Fibroblast of skin of abdomen (primary cell): ENCODE measurements at places on chromosomes 1 and 21.
A peak's percentile ranks its signal among the peaks of the same experiment; 100 is the strongest.

DNA sequence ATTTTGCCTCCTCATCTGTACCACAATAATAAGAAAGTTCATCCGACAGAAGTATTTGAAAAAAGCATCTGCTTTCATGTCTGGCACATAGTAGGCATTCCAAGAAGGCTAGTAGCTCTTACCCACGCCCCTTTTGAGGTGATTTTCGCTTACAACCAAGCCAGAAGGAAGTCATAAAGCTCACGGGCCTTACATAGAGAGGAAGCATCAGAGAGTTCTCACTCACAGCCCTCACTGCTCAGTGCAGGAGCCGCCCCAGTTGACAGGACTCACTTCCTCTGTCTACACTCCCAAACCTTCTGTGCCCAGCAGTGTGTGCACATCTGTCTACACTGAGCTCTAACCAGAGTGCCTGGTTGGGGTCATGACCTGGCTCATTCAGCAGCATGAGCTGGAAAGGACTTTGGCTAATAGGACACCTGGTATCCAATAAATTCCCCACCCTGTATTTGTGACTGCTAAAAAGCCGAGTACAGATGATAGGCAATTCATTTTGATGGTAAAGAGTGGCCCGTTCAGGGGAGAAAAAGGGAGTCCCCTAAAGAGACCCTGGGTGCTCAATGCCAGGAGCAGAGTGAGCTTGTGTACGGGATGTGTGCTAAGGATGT, 36.8 kb upstream of the DUSP10 start:
- DNase-seq, result no peak

- DNase-seq, result peak; percentile 52
Measured at GRCh38 chr1:84687714-84688462, 2.4 kb downstream of the SSX2IP start.

GRCh38 chr1:68269637-68270430, 37.5 kb upstream of the WLS start:
- DNase-seq, result peak; percentile 49

GRCh38 chr1:196381544-196381943, 226.7 kb downstream of the KCNT2 start:
- DNase-seq, result no peak

DNA sequence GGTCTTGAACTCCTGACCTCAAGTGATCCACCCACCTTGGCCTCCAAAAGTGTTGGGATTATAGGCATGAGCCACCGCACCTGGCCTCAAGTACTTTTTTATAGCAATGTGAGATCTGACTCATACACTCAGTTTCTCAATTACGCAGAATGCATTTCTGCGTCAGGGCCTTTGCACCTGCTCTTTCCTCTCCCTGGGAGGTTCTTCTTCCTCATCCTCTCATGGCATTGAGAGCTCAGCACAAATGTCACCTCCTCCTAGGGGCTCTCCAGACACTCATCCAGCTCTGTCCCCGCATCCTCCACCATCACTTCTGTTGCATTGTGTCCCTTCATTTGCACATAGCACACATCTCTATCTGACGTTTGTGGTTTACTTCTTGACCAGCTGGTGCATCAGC, 418.8 kb downstream of the PTPRU start:
- no peak for DNase-seq

GRCh38 chr1:6795661-6796060, 10.4 kb downstream of the CAMTA1 start:
- DNase-seq, result peak; percentile 61

- no peak for DNase-seq
Measured at GRCh38 chr1:4736254-4736653, 81.8 kb downstream of the AJAP1 start.

- no peak for DNase-seq
Measured at GRCh38 chr1:91784191-91784590, 101.8 kb downstream of the TGFBR3 start.

- peak; percentile 27 for DNase-seq
Measured at GRCh38 chr1:24438423-24438901, 22.9 kb downstream of the NIPAL3 start.

GRCh38 chr1:174812656-174813055, 187.1 kb upstream of the CACYBP start:
- DNase-seq, result no peak
